ENCODE measurements at places on chromosomes 5 and 9.

- DNase-seq = no peak
These were observed 2.0 kb downstream of the LCN9 start for GRCh38 chr9:135664801-135665794.

GRCh38 chr5:1490376-1490775 lies 33.4 kb downstream of the LPCAT1 start:
- DNase-seq = no peak

GRCh38 chr9:77943057-77943456 lies 88.6 kb downstream of the GNAQ start:
- DNase-seq = no peak

GRCh38 chr5:146891511-146891910 lies 13.0 kb upstream of the PPP2R2B start:
- DNase-seq = no peak

DNA sequence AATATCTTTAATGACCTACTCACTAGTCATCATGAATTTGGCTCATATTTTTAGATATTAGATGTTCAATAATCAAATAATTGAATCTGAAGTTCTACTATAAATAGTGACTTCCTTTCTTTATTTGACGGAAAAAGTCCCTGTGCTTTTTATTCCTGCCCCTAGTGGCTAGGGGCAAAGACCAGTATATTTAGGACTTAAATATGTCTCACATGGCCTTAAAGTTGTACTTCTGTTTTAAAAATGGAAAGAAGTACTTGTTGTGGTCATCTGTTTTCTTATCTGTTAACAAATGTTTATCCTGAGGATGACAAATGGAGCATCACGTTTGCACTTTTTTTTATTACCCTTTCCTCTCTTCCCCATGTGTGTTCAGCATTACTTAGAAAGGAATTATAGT lies 89.2 kb upstream of the GRHPR start:
- no peak for DNase-seq

Measured in astrocyte of the hippocampus (primary cell).